Activated CD4-positive, alpha-beta T cell treated with anti-CD3 and anti-CD28 coated beads for 1 hour (primary cell): ENCODE measurements at places on chromosomes 13 and 19.
A peak's percentile ranks its signal among the peaks of the same experiment; 100 is the strongest.

GRCh38 chr13:99159331-99160061 is 41.2 kb upstream of the UBAC2 start:
- no peak for DNase-seq

GRCh38 chr19:3360421-3361383 is 5.7 kb upstream of the NFIC start:
- peak; percentile 68 for DNase-seq

DNA sequence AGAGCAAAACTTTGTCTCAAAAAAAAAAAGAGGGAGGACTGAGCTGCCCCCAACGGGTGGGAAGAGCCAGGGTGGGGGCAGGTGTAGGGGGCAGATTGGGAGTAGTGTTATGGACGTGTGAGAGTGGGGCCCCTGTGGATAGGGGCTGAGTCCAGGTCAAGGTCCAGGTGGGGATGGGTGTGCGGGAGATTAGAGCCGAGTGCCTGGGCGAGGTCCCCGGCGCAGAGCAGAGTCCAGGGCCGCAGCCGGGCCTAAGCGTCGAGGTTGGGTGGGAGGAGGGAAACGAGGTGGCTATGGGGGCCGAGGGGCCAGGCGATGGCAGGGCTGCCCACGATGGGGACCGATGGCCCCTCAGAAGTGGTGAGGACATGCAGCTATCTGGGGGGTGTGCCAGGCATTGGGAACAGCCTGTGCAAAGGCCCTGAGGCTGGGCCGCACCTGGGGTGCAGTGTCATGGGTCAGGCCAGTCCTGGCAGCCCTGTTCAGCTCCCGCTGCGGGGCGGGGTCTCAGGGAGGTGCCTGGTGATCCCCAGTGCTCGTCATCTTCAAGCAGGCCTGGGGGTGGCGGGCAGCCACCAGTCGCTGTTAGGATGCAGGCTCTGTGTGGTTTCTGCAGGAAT is 12.3 kb upstream of the MISP start:
- no peak for DNase-seq

GRCh38 chr19:57269515-57270250 is 10.6 kb upstream of the ZNF460 start:
- DNase-seq, result no peak

DNA sequence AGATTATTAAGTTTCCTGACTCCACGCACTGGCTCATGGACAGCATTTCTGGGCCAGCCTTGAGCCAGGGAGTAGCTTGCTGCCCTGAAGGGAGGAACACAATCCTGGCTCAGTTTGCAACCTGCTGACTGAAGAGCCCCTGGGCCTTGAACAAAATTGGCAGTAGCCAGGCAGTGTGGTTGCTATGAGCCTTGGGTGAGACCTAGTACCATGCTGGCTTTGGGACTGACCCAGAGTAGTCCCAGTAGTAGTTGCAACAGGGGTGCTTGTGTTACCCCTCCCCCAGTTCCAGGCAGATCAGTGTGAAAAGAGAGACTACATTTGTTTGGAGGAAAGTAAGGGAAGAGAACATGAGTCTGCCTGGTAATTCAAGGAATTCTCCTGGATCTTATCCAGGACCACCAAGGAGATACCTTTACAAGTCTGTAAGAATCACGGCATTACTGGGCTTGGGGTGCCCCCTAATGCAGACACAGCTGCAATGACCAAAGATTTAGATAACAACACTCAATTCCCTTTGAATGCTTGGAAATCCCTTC is 22.0 kb downstream of the ITGBL1 start:
- DNase-seq, result no peak

GRCh38 chr13:36973621-36974295 is 25.4 kb downstream of the ALG5 start:
- no peak for DNase-seq

- DNase-seq, result no peak
These were observed 76.9 kb downstream of the SIPA1L3 start for GRCh38 chr19:37983916-37984315.

GRCh38 chr19:23481043-23481442 is 85.8 kb upstream of the ZNF91 start:
- no peak for DNase-seq
